ENCODE measurements at places on chromosomes 7 and 10.

- DNase-seq, result no peak
Measured at GRCh38 chr10:43401627-43402026, 7.4 kb downstream of the HNRNPF start.

GRCh38 chr7:5671046-5671445 is 110.4 kb downstream of the RNF216 start:
- DNase-seq, result no peak

DNA sequence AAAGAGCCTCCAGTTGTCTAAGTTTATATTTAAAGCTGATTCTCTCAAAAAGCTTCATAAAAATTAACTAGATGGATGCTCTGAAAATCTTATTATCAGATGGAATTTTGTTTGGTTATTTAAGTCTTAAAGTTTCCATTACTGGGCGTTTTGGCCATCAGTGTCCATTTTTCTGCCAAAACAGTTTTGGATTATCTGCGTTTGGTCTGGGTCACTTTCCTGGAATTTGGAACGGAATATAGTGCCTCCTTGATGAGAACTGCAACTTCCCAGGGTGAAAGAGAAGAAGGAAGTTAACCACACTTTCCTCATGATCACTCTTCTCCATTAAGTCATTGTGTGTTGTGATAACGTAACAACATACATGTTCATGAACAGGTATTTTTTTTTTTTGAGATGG is 764.9 kb upstream of the AUTS2 start:
- no peak for DNase-seq

- peak; percentile 82 for DNase-seq
Measured at GRCh38 chr10:122911889-122912484, 1.6 kb downstream of the FAM24A start.

- DNase-seq, result no peak
Measured at GRCh38 chr10:130185591-130185990, 49.4 kb downstream of the GLRX3 start.

DNA sequence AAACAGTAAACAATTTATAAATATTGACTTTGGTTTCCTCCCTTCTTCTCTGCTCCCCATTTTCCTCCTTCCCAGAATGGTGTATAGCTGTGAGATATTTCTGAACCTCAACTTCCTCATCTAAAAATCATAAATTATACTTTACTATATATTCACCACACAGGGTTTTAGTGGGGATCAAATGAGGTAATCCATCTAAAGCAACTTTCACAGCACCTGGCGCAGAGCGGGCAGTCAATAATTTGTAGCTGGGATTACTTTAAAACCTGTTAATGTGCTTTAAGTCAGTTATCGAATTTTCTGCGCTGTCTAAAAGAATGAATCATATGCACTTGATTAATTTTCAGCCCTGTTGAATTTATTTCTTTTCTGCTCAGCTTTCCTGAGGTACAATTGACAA is 172.7 kb downstream of the PTEN start:
- no peak for DNase-seq

GRCh38 chr7:14751461-14751860 is 151.1 kb downstream of the DGKB start:
- no peak for DNase-seq

GRCh38 chr7:77797734-77798393 is 370 bp downstream of the TMEM60 start:
- no peak for DNase-seq

GRCh38 chr10:71255808-71256660 is 43.7 kb downstream of the UNC5B start:
- DNase-seq, result no peak

GRCh38 chr7:38492010-38492409 is 139.2 kb downstream of the AMPH start:
- no peak for DNase-seq

- no peak for DNase-seq
Measured at GRCh38 chr10:95820363-95820762, 64.4 kb downstream of the ENTPD1 start.

DNA sequence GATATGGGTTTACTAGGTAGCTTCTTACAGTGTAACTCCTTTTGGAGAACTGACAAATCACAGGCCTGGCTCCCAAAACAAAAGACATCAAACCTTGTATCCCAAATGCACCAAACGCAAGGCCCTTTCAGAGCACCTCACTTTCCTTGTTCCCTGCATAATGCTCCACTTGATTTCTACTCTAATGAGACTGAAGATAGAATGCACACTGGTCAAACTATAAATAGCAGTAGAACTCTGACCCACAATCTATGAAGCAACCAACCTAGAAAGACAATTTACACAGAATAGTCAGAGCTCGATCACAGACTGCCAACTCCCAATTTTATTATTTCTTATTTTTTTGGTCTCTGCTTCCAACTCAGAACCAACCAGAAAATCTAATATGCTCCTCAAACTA is 214.4 kb downstream of the CACNA2D1 start:
- no peak for DNase-seq

GRCh38 chr10:35463105-35463867 is 127.0 kb downstream of the CCNY start:
- DNase-seq, result no peak

GRCh38 chr7:15123901-15124300 is 221.3 kb upstream of the DGKB start:
- no peak for DNase-seq

GRCh38 chr10:92219559-92219958 is 71.3 kb downstream of the CPEB3 start:
- no peak for DNase-seq
